Astrocyte of the spinal cord (primary cell): ENCODE measurements at places on chromosomes 3 and 15.

DNA sequence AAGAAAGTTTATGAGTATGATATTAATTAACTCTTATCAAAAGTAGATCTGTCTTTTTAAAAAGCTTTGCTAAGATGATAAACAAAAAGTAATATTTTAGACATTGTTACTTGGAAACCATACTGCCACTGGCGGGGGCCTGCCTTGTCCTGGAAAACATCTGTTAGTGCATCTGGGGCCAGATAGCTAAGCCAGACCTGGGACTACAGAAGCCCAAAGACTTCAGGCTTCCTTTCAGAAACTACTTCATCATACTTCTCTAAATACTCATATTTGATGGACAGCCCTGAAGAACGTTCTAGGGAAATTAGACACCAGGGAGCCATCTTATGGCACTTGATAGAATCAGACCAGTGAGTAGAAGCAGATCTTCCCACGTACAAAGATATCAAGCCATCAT is 795.4 kb upstream of the SEMA6D start:
- no peak for DNase-seq

DNA sequence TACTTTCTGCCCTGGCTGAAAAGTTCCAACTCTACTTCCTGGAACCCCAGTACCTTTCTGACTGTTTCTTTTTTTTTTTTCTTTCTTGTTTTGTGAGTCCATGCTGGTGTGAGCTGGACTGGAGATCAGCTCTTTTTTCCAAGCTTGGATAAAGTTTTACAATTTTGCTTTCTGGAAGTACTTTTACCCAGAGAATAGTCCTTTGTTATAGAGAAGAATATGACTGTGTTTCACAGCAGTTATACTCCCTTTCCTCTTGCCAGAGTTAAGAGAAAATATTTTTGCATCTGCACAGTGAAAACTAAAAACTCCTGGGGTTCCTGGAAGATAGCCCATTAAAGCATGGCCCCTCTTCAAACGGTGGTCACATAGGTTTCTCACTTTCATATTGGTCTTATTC is 1100.6 kb downstream of the OTOL1 start:
- no peak for DNase-seq

GRCh38 chr3:101202640-101203039 is 117.7 kb downstream of the IMPG2 start:
- no peak for DNase-seq

GRCh38 chr3:71896751-71897150 is 111.8 kb upstream of the PROK2 start:
- no peak for DNase-seq

DNA sequence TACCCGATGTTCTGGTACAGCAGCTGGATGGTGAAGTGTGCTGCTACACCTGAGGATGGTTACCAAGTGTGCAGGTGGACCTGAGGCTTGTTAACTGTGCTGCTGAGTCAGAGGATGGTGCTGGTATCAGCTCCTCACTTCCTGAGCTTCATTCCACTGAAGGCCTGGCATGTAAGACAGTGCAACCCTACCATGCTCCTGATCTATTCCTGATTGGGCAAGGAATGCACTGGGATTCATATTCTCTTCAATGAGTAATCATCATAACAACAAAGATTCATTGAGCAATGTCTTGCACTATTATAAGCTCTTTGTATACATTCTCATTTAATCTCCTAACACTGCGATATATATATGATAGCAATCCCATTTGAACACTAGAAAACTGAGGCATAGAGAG is 62.9 kb upstream of the THSD4 start:
- no peak for DNase-seq

GRCh38 chr3:67685499-67685898 is 31.1 kb upstream of the SUCLG2 start:
- peak; percentile 9 for DNase-seq

GRCh38 chr15:93980261-93980911 is 251.0 kb upstream of the MCTP2 start:
- no peak for DNase-seq

- peak; percentile 20 for DNase-seq
These were observed 611 bp downstream of the PIAS1 start for GRCh38 chr15:68054628-68055223.

- peak; percentile 74 for DNase-seq
These were observed 37.6 kb downstream of the TMCC1 start for GRCh38 chr3:129855832-129856419.

DNA sequence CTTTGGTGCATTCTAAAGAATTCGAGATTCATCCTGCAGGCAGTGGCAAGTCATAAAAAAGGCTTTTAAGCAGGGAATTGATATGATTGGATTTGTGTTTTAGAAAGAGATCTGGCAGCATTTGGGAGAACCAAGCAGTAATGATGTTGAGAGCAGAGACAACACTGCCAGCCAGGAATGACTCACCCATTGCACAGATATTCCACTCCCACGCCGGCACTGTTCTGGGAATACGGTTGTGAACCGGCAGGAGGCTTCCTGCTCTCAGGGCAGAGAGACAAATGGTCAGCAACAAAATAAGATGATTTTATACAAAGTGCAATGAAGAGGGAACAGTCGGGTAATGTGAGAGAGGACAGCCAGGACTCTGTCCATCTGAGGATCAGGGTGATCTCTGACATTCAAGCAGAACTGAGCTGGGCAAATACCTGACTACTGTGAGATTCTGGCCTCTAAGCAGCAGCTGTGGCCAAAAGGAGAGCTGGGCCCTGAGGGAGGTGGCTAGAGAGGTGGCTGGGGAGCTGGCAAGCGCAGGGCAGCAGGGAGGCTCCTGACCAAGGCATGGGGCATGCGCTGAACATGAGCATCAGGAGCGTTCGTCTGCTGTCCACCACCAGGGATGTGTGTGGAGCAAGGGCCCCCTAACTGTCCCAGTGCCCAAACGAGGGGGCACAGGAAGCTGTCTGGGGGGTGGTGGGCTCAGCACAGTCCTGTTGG is 56.1 kb upstream of the PLXNA1 start:
- peak; percentile 91 for DNase-seq

DNA sequence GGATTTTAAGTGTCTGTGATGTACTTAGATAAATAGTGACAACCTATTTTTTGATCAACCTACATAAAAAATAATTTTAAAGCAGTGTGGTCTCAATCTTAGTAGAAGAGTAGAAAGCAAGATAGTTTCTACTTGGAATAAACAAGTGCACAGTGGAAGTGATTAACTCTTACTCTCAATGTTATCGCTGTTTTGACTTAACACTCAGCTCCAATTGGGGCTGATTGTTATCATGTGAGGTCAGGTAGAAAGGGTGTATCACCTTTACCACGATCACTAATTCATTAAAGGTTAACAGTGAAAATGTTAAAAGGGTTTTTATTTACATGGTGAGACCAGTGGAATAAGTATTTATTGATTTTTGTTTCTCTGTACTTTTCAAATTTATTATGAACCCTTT is 22.4 kb upstream of the APH1B start:
- no peak for DNase-seq

- DNase-seq: no peak
These were observed 36.2 kb upstream of the ARID3B start for GRCh38 chr15:74504836-74505235.

- no peak for DNase-seq
These were observed 38.7 kb downstream of the SPINK8 start for GRCh38 chr3:48294611-48295263.

- peak; percentile 4 for DNase-seq
These were observed 225.8 kb upstream of the ALCAM start for GRCh38 chr3:105140899-105141367.

DNA sequence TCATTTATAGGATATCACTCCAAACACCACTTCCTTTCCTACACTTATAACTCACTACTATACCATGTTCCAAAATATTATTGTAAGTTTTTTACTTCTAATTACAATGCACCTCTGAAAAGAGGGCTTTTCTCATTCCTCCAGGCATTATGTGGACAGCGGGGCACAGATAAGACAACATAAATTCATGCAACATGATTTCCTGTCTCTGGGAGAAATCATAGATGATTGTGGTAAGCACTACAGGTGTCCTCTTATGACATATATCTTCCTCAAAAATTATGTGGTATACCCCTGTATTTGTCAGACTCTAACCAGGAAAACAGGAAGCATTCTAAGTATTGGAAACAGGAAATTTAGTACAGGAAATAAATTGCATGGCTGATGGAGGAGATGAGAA is 45.7 kb upstream of the INO80 start:
- DNase-seq: no peak

DNA sequence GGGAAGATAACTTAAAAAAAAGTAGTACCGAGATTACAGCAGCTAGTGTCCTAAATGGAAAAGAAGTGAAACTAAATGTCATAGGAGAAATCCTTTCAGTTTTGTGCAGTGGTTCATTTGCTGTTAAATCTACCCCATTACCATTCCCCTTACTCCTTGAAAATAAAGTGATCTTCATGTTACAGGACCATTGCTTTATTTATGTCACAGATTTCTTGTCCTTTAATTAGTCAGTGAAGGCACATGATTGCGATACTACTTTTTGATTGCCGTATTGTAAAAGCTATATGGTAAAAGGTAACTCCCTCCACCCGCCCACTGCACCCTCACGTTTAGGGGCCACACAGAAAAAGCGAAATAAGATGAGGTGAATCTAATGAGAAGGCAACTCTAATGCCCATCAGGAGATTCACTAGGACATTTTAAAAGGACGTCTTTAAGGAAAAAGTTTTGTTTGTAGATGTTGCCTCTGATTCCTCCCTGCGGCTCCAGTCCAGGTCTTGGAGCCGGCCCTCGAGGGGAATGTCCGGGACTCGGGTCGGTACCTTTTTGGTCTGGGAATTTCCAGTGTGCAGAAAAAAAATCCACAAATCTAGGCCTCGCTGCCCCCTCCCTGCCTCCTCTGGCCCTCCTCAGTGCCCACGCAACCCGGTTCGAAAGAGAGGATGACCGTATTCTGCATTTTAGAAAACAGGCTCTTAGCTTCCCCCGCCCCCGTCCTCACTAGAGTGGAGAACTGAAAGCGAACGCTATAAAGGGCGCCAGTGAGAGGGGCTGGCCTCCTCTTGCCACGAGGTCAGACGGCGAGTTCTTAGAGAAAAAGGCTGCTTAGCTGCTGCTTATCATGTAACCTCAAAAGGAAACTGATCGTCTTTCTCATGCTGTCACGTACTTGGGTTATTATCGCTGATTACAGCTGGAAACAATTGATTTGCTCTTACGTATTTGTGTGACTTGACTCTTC is 21.8 kb upstream of the NFKBIZ start:
- peak; percentile 81 for DNase-seq

- no peak for DNase-seq
These were observed 423.5 kb downstream of the TUSC7 start for GRCh38 chr3:117133066-117133465.

- DNase-seq: no peak
These were observed 8.2 kb upstream of the DNAAF4 start for GRCh38 chr15:55515991-55516776.

GRCh38 chr3:177591379-177591778 is 394.1 kb upstream of the TBL1XR1 start:
- DNase-seq: no peak
